Stimulated activated CD4-positive, alpha-beta T cell treated with anti-CD3 and anti-CD28 coated beads, Interleukin-2, amount 100 ng/mL, for 24 hours (primary cell): ENCODE measurements at places on chromosomes 16 and 17.
A peak's percentile ranks its signal among the peaks of the same experiment; 100 is the strongest.

DNA sequence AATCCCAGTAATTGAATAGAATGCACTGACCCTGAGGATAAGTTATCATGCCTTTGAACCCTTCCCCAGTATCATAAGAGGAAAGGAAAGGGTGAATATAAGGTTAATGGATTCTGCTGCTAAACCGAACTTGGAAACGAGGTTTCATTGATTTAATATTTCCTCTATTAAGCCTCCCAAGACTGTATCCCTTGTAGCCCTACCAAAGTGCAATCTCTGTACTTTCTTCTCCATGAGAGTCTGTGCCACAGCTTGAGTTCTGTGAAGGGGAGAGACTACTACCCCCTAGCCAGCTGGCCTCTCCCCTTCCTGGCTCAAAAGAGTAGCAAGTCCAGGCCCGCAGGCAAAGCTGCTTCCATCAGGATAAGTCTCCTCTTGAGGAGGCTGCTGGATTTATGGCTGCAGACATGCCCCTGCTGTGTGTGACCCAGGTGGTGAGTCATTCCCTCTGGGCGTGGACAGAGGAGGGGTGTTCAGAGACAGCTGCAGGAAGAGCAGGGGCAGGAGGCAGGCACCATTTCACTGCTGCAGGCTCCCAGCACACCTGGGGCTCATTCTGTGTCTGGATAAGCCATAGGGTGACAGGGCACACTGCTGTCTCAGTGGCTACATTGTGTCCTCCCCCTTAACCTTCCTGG, 58.4 kb downstream of the TOM1L2 start:
- DNase-seq: peak; percentile 36

DNA sequence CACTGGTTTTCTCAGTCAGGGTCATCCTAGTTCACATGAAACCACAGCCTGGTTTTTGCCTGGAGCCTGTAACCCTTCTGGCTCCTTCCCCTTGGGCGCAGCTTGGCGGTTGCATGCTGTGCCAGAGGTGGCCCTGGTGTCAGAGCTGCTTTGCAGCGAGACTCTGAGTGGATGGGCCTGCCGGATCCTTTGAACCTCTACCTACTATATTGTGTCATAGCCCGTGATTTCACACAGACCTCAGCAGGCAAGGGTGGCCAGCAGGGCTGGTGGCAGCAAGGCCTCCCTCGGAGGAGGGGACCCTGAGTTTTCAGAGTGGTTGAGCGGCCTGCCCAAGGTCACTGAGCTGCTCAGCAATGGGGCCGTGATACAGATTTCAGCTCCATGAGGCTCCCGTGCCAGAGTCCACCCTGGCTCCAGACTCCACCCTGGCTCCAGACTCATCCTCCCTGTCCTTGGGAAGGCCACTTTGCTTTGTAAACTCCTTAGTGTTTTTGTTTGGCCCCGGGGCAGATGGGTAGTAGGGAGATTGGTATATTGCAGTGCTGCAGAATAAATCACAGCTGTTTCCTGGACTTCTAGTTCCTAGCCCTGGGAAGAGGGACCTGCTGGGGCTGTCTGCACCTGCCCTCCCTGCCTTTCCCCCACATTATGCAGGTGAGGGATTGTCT, 9.7 kb downstream of the MPRIP start:
- DNase-seq: no peak

GRCh38 chr16:23979441-23979840, 143.7 kb downstream of the PRKCB start:
- DNase-seq: no peak

DNA sequence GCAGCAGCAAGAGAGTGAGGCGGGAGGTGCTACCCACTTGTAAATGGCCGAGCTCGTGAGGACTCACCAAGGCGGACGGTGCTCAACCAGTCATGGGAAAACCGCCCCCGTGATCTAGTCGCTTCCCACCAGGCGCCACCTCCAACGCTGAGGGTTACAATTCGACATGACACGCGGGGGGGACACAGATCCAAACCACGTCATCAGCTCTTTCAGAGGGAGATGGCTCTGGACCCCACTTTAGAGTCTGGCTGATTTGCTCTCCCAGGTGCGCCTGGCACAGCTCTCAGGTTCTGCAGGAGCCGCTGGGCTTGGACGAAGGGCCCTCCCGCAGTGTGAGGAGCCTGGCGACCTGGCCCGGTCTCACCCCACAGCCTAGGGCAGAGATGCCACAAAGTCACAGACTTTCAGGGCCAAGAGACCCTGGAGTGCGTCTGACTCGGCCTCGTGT, 21.1 kb upstream of the DOC2B start:
- no peak for DNase-seq

- DNase-seq: no peak
Measured at GRCh38 chr17:38879878-38880665, 10.2 kb downstream of the LASP1 start.

- no peak for DNase-seq
Measured at GRCh38 chr17:41559548-41559947, 12.3 kb downstream of the KRT9 start.
